ENCODE measurements at places on chromosomes 3 and 15.

DNA sequence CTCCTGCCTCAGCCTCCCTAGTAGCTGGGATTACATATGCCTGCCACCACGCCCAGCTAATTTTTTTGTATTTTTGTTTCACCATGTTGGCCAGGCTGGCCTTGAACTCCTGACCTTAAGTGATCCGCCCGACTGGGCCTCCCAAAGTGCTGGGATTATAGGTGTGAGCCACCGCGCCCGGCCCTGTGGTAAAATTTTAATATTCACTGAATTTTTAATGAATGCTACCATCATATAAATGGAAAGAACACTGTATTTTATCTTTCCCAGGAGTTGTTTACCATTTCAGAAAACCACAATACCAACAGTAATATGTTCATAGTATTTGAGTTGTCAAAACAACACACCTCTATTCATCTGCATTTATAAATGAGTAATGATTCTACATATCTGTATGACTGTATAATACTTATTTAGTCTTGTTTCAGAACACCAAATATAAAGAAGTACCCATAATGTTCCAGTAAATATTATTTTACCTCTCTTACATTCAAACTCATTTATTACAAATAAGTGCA, 16.2 kb upstream of the MAGEF1 start:
- no peak for DNase-seq

- no peak for DNase-seq
Measured at GRCh38 chr15:76936671-76937070, 5.1 kb downstream of the RCN2 start.

- no peak for DNase-seq
Measured at GRCh38 chr15:36729418-36729817, 150.0 kb downstream of the CDIN1 start.

GRCh38 chr15:40878785-40879184, 4.8 kb upstream of the RHOV start:
- DNase-seq: no peak

DNA sequence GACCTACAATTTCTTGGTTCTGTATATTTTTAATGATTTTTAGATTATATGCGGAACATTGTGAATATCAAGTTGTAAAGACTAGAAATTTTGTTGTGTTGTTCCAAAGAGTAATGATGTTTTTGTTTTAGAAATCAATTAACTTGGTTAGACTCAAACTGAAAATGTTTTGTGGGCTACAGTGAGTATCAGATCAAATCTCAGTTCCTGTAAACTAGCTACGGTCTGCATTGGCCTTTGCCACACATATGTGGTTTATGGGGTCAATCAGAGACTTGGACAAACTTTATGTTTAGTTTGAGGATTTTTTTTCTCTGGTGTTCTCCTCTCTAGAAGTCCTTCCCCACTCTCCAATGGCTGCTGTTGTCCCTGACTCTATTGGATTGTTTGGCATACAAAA, 308.0 kb upstream of the THRB start:
- no peak for DNase-seq

- no peak for DNase-seq
Measured at GRCh38 chr3:181868576-181869082, 156.9 kb downstream of the SOX2 start.

- DNase-seq: no peak
Measured at GRCh38 chr3:79467721-79468120, 300.1 kb downstream of the ROBO1 start.

DNA sequence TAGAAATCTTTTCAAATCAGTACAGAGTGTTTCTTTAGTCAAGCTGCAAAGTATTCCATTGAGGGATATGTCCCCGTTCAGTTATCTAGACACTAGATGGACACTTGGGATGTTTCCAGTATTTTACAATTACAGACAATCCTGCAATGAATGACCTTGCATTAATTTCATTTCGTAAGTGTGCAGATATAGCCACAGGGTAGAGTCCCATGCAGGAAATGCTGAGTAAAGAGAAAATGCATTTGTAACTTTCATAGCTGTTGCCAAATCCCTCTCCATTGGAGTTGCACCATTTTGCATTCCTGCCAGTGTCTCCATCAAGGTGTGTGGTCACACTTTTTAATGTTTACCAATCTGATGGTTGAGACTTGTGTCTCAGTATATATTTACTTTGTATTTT, 92.5 kb downstream of the LIPC start:
- DNase-seq: no peak

- DNase-seq: no peak
Measured at GRCh38 chr3:11088831-11089230, 65.5 kb upstream of the HRH1 start.

DNA sequence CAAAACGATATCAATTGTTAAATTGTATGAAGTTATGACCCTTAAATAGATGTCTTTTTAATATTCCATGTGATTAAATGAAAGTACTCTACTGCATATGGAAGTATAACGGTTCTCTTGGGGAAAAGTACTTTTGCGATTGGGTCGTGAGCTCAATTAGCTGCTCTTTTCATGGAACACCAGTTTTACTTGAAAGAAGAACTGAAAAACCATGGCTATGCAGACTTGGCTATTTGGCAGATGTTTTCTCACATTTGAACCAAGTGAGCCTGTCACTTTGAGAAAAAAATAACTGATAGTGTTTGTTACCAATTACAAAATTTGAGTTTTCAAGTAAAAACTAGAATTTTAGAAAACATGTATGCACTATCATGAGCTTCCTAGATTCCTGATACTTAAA, 5.9 kb upstream of the INAFM2 start:
- DNase-seq: no peak

GRCh38 chr15:47794252-47794914, 77.1 kb downstream of the SEMA6D start:
- DNase-seq: no peak

- no peak for DNase-seq
Measured at GRCh38 chr15:81163961-81164800, 30.1 kb downstream of the CFAP161 start.

DNA sequence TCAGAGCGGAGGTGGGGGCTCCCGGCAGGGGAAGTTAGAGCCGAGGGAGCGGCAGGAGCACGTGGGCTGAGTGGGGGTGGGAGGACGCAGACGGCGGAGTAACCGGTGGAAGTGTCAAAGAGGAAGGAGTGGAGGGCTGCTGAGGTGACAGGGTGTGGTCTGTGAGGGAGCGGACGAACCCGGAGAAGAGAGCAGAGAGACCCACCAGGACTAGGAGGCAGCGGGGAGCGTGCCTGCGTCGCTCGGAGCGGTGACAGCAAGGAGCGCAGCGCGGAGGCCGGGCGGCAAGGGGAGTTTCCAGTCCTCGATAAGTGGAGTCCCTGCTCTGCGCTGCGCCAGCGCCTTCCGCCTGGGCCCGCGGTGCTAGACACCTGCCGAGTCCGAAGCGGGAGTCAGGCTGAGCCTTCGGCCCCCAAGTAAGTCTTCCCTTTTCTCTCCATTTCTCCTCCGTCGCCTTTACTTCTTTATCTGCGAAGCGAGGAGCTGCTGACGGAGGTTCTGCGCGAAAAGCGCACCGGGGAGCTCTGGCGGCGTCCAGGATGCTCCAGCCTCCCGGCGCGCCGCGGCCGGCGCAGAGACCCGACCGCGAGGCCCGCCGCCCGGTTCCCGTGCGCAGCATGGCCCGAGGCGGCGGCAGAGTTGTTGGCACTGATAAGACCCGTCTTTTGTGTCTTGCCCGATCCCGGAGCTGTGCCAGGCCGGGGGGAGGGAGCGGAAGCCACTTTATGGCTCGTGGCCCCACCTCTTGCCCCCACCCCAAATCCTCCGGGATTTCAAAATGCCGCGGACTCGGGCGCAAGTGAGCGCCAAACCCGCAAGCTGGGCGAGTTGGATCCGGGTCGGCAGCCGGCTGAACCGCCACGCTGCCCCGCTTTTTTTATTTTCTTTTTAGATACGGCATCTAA, 533.0 kb upstream of the SEMA6D start:
- DNase-seq: no peak

GRCh38 chr3:59262076-59262498, 212.3 kb upstream of the CFAP20DC start:
- DNase-seq: no peak

DNA sequence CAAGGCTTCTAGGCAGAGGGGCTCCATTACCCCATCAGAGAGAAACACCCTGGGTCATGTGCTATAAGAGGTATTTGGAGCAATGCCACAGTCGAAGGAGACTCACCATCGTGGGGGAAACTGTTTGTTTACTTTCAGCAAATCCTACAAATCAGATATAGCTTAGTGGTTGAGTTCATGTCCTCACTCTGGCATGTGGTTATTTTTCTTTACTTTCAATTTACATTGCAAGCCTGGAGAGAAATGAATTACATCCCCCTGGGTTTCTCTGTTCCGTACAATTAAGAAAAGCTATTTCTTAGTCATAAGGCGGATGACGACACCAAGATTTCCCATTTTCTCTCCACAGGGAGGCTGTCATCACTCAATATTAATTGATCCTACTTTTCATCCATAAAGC, 36.9 kb downstream of the RFTN1 start:
- no peak for DNase-seq

GRCh38 chr15:101067660-101068522, 148.7 kb downstream of the LRRK1 start:
- no peak for DNase-seq

DNA sequence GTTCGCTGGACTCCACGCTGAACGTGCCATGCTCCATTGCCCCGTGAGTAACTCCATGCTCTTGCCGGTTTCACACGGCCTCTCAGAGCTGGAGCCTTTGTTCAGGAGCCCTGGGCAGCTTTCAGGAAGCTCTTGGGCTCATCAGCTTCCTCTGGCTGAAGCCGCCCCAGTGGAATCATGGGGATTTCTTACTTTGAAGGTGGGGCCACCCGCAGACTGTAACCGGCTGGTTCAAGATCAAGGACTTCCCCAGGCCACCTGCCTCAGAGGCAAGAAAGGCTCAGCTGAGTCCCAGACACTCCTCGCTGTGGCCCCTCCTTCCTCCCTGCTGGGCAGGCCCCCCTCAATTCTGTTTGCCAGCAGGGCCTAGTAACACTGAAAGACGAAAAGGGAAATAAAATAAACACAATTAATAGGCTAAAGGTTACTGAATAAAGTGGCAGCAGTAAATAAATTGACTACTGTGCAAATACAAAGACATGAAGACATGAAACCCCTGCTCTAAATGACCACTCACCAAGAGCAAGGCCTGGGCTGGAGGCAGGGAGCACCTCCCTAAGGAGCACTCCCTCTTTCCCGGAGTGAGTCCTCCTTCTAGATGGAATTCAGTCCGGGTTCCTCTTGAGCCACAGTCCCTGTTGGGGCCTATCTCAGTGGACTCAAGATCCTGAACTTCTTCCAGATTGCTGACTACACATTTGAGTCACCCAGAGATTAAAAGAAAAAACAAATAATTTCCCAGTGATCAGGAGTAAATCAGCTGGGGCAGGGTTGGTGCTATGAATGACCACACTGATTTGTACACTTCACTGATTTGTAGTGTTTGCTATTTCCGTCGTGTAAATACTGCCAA, 51.0 kb downstream of the ZDHHC19 start:
- no peak for DNase-seq

- DNase-seq: no peak
Measured at GRCh38 chr3:185503521-185503920, 4.7 kb upstream of the TMEM41A start.

DNA sequence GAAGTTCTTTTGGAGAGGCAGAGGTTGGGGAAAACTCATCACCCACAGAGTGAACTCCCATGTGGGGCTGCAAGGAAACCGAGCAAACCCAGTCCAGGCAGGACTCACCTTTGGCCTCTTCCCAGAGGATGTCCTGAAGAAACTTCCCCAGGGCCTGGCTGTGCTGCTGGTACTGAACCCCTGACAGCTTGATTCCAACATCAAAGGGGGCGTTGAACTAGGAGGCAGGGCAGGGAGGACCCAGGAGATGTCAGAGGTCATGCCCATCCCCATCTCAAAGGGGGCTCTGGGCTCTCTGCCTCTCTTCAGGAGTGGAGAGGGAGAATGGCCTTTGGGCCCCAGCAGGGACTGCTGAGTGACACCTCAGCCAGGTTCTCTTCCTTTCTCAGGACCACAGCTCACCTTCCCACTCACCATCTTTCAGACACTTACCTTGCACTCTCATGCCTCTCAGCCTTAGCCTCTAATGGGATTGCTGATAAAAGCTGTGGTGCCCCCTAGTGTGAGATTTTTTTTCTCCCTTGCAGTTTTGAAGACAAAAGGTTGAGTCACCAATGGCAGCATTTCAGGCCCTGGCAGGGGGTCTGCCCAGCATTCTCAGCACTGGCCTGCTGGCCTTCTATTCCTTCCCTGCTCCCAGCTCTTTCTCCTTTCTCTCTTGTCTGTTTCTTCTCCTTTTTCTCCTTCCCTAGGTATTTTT, 6.0 kb downstream of the GHRL start:
- no peak for DNase-seq

GRCh38 chr3:45623393-45623792, 28.8 kb downstream of the LIMD1 start:
- no peak for DNase-seq

- DNase-seq: no peak
Measured at GRCh38 chr3:101133652-101134051, 140.4 kb upstream of the ABI3BP start.

GRCh38 chr3:66442254-66443117, 58.3 kb downstream of the LRIG1 start:
- DNase-seq: no peak

- no peak for DNase-seq
Measured at GRCh38 chr3:119660474-119661440, at the start of gene POPDC2. Gene POPDC2, minus strand, starts transcription at chr3:119660589. Its CDS starts 166 bp downstream, at chr3:119660423.

- DNase-seq: no peak
Measured at GRCh38 chr3:36713904-36714303, 50.4 kb downstream of the DCLK3 start.

- no peak for DNase-seq
Measured at GRCh38 chr3:196124608-196125007, 42.7 kb upstream of the TFRC start.

DNA sequence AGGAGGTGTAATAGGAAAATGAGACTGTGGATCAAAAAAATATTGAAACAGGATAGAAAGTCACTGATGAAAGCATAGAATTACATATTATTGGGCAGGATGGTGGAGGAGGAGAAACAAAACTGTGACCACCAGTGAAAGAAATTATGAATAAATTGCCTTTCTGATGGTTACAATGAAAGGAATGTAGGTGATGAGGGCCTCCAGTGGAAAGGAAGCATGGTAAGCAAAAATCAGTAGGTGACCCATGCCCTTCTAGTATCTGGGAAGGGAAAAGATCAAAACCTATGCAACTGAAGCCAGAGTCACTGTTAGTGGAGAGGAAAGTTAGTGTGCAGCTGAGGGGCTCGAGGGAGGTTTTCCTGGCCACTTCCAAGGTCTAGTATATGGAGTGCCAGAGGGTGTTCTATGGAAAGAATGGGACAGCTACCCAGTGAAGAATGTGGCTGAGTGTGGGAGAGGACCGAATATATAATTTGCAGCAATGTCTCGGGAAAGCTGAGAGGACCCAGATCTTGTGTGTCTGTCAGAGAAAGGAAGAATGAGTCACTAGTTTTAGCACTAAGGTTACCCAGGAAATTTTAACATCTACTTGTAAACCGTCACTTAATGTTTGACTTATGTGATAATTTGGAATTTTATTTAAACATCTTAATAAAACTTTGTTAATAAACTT, 146.2 kb downstream of the NFKBIZ start:
- no peak for DNase-seq

GRCh38 chr3:45332493-45332892, 55.9 kb upstream of the LARS2 start:
- DNase-seq: no peak

- DNase-seq: no peak
Measured at GRCh38 chr3:71384837-71385716, 198.5 kb downstream of the FOXP1 start.

GRCh38 chr3:183540501-183541234, 14.8 kb downstream of the KLHL6 start:
- no peak for DNase-seq

Measured in activated T-cell treated with anti-CD3 and anti-CD28 coated beads for 1 hour (primary cell).